ENCODE measurements at places on chromosomes 3 and 15.

GRCh38 chr3:105868431-105868741 is 426 bp downstream of the CBLB start:
- peak; percentile 35 for DNase-seq

DNA sequence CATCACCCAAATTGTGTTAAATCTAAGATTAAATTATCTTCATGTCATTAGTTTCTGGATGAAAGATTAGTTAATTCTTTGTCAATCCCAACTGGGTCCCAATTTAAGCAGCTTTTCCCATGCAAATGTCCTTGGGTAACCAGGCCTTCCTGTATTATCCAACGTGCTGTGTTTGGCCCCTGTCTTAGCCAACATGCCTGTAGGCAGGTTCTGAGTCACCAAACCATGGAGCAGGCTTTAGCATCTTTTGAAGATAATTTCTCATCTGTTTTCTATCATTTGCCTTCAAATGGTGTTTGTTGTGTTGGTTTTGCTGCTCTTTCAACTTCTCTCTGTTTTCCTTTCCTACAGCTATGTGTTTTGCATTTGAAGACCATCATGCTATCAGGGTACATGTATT is 216.2 kb downstream of the ITPR1 start:
- no peak for DNase-seq

DNA sequence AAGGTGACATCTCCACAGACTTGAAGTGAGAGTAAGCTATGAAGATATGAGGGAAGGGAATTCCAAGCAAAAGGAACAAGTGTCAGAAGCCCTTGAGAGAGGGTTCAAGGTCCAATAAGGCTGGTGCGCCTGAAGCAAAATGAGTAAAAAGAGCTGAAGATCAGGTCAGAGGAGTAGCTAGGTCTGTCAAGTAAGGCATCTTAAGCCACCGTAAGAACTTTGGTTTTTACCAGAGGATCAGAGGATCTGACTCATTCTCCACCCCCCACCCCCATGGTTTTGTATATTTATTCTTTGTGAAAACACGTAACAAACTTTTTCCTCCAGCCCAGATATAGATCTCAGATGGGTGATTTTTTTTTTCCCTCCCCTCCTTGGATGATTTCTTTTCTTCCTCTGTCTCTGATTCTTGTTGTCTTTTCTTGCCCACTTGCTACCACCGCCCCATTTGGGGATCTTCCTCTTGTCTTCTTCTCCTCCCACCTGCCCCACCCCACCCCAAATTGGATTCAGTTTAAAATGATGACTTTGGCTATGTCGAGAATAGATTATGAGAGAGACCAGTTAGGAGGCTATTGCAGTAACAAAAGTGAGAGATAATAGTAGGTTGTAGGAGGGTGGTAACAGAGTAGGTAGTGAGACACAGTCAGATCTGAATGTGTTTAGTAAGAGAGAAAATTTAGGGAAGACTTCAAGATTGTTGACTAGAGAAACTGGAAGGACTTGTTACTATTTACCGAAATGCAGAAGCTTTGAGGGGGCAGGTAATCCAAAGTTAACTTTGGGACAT is 6.1 kb downstream of the TRMT10C start:
- no peak for DNase-seq

DNA sequence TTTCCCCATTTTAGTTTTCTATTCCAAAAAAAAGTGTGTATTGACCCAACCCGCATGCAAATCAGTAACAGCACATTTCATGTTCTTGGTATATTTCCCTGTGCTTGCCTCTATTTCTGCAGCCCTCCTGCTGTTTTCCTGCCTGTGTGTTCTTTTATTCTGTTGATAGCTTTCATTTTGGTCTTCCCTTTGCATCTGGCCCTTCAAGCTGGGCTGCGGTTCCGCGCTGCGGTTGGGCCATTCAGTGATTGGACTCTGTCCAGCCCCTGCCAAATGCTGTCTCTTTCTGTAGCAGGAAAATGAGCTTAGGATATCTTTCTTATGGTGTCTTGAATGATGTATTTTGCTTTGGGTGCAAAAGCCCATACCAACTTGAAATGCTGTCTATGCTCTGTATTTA is 49.9 kb downstream of the ZNF621 start:
- no peak for DNase-seq

- DNase-seq = no peak
Measured at GRCh38 chr3:191682961-191683360, 222.0 kb downstream of the PYDC2 start.

DNA sequence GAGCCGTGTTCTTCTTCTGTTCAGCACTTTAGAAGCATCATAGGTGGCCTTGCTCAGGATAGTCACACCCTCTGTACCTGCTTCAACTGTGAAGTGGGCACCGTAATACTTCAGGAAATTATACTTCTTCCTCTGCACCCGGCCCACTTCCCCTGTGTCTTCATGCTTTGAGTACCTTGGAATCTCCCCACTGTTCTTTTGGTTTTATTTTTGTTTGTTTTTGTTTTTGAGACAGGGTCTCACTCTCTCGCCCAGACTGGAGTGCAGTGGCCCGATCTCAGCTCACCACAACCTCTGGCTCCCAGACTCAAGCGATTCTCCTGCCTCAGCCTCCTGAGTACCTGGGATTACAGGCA is 1.7 kb downstream of the P2RY14 start:
- DNase-seq = no peak

All from HS-27A (cell line).